Hypothalamus (tissue), 51 donors: ENCODE measurements at places on chromosomes 2 and 18.

DNA sequence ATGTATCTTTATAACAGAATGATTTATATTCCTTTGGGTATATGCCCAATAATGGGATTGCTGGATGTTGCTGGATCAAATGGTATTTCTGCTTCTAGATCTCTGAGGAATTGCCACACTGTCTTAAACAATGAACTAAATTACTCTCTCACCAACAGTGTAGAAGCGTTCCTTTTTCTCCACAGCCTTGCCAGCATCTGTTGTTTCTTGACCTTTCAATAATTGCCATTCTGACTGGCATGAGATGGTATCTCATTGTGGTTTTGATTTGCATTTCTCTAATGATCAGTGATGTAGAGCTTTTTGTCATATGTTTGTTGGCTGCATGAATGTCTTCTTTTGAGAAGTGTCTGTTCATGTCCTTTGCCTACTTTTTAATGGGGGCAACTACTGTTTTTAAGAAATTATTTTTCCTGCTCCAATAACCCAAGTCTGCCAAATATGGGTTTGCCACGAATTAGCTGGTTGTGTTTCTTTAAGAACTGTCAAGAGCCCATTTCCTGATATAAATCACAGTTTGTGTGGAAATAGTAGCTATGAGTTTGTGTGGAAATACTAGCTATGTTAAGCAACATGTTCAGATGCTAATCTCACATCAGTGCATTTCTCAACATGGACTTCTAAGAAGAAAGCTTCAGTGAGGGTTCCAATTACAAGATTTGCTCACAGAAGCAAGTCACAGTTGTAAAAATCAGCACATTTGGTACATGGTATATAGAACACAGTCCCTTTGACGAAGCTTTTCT is 259.4 kb downstream of the ANAPC1 start:
- no peak for DNase-seq

DNA sequence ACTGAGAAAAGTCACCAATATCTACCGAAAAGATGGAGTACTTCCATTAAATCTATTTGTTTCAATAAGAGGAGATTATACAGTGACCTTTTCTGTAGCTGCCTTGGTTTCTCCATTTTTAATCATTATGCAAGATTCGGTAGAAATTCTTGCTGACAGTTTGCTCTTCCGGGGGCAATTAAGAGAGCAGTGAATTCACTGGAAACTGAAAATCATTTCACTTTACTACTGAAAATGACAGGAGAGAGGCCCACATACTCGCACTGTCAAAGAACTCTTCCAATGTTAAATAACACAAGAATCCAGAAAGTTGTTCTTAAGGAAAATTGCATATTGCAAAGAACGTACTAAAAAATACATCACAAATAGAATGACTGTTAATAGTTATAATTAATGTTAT is 699.3 kb downstream of the CBLN2 start:
- DNase-seq = no peak

DNA sequence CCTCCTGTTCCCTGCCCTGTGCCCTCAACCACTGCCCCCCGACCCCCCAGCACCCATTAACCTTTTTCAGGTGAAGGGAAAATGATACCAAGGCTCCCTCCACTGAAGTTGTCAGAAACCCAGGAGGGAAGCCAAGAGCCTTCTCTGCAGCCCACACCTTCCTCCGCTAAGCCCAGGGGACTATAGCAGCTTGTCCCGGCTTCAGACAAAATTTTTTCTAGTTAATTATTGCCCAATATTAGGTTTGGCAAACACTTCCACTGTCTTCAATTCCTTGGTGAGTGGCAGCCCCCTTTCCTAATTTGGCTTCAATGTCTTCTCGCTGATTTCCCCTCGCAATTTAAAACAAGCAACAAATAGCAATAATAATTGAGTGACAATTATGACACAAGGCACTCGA is 23.9 kb downstream of the RFX8 start:
- no peak for DNase-seq

- no peak for DNase-seq
Observed at GRCh38 chr2:241272303-241273209, 42.9 kb downstream of the HDLBP start.

DNA sequence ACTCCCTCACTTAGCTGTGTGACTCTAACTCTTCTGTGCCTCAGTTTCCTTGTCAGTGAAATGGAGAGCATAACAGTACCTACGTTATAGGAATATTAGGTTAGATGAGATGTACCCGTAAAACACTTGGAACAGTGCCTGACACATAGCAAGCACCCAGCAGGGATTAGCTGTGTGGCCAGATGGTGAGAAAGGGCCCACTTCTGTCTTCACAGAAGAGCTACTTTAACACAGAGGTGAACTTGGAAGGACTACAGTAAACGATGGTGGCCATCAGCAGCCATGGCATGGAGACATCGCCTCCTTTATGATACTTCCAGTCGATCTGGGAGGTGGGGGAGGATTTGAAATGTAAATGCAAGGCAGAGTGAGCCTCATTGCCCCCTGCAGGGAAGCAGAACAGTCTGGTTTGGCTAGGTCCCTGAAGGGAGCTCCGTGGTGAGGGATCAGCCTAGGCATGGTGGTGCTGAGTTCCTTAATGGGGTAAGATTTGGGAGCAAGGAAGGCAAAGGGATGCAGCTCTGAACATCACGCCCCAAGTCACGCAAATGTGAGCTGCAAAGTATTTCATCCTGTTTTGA is 101.7 kb upstream of the ALPP start:
- no peak for DNase-seq

DNA sequence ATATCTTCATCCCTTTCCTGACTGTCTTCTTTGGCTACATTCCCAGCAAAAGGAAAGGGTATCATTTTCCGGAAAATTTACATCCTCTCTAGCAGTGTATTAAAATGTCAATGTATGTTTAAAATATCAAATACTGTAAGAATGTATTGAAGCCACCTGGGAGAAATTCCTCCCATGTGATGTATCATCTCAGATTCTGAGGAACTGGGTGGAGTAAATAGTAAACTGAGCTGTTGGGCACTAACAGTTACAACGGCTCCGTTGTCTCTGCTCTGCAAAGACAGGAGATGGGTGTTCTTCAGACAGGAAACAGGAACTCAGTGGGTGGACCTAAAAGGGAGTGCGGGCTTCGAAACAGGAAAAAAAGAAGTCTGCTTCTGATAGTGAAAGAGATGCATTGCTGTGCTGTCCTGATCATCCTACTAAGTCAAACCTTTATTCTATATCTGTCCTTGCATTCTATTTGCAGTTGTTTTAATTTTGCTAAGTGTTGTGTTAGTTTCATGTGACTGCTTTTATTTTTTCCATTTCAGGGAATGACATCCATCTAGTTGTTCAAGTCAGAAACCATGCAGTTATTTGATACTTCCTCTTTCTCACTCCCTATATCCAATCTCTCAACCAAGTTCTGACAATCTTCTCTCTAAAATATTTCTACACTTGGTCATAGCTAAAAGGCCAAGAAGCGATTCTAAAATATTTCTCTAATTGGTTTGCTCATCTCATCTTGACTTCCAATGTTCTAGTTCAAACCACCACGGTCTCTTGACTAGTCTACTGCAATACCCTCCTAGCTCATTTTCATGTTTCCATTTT is 19.4 kb downstream of the DOK1 start:
- no peak for DNase-seq

- no peak for DNase-seq
Observed at GRCh38 chr2:96954011-96954846, 32.2 kb downstream of the FAM178B start.

- DNase-seq = no peak
Observed at GRCh38 chr18:34956663-34957062, 84.5 kb upstream of the MAPRE2 start.

GRCh38 chr2:187684174-187684573 is 129.9 kb upstream of the TFPI start:
- no peak for DNase-seq

- DNase-seq = no peak
Observed at GRCh38 chr18:54671291-54671881, 80.3 kb downstream of the DYNAP start.

DNA sequence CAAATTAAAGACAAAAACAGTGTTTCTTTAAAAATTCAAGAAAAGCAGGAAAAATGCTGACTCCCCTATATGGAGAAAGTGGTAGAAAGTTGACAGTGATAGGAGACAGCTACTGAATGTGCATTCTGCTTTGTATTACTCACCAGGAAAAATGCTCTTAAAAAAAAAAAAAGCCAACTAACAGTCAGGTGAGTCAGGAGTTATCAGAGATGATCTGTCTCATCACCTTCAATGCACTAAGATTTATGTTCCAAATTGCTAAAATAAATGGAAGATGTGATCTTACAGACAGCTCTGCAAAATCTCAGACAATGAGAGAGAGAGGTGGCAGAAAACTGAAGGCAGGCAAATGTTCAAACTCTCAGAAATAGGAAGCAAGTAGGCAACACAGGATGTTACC is 47.6 kb upstream of the ZNF521 start:
- no peak for DNase-seq

GRCh38 chr2:165952741-165953211 is 800 bp downstream of the TTC21B start:
- DNase-seq = no peak

DNA sequence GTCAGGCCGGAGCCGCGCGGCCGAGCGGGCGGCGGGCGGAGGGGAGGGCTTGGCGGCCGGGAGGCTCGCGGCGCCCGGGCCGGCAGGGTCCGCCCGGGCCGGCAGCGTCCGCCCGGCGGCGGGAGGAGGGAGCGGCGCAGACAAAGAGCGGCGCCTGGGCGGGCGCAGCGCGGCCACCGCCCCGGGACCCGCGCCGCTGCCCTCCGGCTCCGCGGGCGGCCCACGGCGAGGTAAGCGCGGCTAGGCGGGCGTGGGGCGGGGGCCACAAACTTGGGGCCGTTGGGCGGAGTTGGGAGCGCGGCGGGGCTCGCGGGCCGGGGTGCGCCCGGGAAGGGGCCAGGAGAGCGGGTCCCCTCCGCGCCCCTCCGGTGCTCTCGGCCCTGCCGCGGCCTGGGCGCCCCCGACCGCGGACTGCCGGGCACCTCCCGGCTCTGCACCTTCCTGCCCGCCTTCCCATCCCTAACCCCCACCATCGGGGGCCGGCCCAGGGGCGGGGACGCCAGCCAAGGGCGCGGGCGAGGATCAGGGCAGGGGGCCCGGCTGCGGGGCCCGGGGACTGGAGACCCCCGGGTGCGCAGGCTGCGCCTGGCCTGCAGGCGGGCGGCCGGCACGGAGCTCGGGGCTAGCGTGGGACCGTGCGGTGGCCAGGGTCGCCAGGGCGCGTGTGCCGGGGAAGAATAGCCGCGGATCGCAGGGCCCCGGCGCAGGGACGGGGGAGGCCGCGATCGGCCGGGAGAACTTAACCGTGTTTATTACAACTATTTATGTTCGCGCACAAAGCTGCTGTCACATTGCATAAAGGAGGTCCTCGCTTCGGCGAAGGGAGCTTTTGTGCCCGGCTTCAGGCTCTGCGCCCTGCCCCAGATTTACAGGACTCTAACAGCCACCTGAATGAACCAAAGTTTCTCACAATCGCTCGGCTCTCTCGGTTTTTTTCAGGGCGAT is at the start of gene NCK2:
NCK2 (plus strand) TSS at position 4 of the 945 bp plus-strand sequence. CDS start 110,152 bp downstream, outside the sequence.
- no peak for DNase-seq

DNA sequence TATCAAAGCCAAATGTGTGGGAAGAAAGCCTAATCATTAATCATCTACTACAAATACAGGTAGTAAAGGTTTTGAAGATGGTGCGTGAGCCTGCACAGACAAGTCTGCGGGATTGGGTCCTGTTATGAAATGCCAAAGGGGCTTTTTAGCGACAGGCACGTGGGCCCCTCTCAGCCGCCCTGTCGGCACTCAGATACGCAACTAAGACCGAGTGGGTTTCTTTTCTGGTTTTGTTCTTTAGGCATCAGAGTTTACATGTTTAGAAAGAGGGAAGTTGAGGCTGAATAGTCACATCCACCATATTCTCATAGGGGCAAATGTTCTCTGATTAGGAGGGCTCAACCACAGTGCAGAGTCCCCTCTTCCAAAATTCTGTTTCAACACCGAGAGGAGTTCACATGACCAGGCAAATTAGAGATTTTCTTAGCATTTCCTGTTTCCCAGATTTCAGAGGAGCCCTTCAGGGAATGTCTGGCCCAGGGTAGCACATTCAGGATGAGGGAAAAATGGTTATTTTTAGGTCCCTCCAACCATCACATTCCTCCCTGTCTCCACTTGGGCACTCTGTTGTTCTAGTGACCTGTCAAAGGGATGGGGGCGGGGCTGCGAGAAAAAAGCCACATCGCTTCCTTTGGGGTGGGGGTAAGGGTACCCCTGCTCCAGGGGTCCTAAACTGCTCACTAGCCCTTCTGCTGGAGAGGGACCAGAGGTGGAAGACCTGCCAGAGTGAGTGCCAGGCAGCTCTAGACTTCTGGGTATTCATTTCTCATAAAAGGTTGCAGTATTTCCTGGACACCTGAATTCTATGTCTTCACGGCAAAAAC is 159.2 kb downstream of the BCL2 start:
- DNase-seq = no peak

GRCh38 chr2:49831698-49832367 is 677.5 kb upstream of the FSHR start:
- no peak for DNase-seq

GRCh38 chr18:34942975-34943374 is 98.2 kb upstream of the MAPRE2 start:
- no peak for DNase-seq

GRCh38 chr2:46697830-46698323 is 217.7 kb downstream of the MCFD2 start:
- no peak for DNase-seq

- DNase-seq = no peak
Observed at GRCh38 chr2:236021499-236022057, 146.6 kb downstream of the GBX2 start.

- DNase-seq = no peak
Observed at GRCh38 chr18:60861575-60861974, 471.7 kb upstream of the CDH20 start.

DNA sequence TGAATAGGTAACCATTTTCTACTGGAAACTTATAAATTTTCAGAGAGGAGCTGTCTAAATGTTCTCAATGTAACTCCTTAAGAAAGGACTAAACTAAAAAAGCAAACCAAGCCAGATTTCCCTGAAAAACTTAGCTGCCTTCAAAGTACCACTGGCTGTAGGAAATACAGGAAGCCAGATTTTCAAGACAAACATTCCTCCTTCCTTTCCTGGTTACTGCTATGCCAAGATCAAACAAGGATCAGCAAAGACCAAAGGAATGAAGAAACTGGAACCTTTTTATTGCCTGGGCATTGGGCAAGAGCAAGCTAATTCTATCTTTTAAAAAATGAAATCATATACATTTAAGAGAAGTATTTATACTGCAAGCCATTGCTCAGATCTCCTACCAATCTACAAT is 212.7 kb downstream of the DYM start:
- no peak for DNase-seq

GRCh38 chr2:159849160-159849813 is 51.3 kb upstream of the CD302 start:
- no peak for DNase-seq

DNA sequence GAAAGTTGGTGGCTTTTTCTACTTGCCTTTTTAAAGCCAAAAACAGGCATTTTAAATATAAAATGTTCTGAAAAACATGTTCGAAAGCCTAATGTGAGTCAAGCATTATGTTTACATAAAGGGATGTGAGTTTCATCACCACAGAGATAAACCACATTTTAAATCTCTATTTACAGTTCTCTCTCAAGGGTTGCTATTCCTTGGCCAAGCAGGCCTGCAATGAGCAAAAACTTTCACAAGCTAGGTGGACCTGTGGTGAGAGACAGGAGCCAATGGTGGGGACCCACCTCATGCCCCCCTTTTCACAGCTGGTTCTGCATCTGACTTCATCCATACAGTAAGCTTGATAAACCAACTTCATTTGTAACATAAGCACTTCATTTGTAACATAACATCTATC is 65.1 kb downstream of the CUL3 start:
- no peak for DNase-seq

GRCh38 chr2:105873281-105873680 is 128.6 kb downstream of the NCK2 start:
- DNase-seq = no peak

- DNase-seq = no peak
Observed at GRCh38 chr2:97745474-97746174, 32.2 kb downstream of the ZAP70 start.
